Fibroblast of mammary gland (primary cell): ENCODE measurements at places on chromosomes 4 and X.

GRCh38 chr4:130632731-130633604 is 1537.0 kb downstream of the C4orf33 start:
- peak; percentile 5 for DNase-seq

GRCh38 chr4:38860788-38861424 is 4.3 kb upstream of the TLR6 start:
- DNase-seq = peak; percentile 51

- DNase-seq = peak; percentile 94
Measured at GRCh38 chrX:10240918-10241317, 84.1 kb downstream of the CLCN4 start.

DNA sequence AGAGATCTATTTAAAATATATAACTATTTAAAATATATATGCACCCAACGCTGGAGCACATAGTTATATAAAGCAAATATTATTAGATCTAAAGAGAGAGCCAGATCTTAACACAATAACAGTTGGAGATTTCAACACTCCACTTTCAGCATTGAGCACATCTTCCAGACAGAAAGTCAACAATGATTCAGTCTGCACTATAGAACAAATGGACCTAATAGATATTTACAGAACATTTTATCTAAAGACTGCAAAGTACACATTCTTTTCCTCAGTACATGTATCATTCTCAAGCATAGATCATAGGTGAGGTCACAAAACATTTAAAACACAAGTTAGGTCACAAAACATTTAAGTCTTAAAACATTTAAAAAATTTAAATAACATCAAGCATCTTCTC is 36.4 kb downstream of the NLRP2B start:
- DNase-seq = no peak

- peak; percentile 7 for DNase-seq
Measured at GRCh38 chr4:156734965-156735895, 236.4 kb downstream of the PDGFC start.

DNA sequence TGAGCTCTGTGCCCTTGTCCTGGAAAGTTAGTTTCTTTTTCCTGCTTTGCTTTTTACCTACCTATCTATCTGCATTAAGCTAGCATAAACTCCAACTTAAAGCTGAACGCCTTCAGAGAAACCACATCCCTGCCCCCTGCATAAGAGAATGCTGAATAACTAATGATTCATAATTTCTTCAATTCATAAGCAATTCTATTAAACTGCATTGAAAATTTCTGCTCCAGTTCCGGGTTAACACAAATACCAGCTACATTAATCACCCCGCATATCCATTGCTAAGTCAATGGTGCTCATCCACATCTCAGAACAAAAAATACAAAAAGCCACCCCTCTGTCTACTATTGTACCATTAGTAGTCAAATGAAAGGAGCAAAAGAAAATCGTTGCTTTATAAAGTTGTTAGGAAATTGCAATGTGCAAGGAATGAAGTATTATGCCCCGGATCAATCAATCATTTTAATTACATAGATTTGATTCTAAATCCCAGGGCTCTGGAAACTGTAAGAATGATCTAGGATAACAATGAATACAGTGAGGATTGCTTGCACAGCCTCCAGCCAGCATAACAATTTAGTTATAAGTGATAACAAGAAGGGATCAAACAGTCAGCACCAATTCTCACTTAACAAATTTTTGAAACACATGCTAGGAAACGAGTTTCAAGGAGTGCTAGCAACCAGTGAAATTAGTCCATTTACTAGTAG is 106.8 kb downstream of the ELOVL6 start:
- peak; percentile 81 for DNase-seq

GRCh38 chrX:44951572-44952067 is 78.6 kb downstream of the KDM6A start:
- DNase-seq = no peak

DNA sequence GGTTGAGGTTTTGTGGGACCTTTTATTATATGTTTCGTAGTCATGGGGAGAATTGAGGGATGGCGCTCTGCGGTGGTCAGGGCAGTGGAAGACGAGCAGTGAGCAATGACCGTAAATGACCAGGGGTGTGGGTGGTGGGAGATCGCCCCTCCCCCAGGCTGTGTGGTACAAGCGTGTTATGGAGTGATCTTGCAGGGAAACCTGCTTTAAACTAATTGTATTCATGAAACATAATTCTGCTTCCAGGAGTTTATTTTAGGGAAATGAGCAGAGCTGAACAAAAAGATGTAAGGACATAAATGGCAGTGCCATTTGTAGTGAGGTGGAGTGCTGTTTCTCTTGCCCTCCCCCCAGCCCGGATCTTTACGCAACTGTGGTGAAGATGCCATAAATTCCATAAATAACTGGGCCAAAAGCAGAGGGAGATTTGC is 20.2 kb downstream of the GYG2 start:
- DNase-seq = peak; percentile 23

- DNase-seq = no peak
Measured at GRCh38 chr4:107740381-107740780, 20.3 kb upstream of the PAPSS1 start.

DNA sequence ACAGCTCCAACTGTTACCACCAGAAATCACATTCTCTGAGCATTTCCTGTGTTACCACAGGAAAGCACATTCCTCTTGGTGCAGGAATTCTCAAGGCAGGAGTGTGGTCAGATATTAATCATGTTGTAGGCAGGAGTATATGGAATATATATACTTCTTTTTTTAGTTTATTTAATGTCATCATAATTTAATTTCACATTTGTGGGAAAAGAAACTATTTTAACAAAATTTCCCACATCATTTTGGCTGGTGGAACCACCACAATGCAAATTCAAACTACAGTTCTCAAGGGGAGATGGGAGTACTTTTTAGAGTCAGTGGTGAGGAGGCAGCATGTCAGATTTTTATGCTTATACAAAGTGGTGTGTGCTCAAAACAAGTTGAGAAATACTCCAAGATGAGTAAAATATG is 139.0 kb downstream of the ATP10D start:
- DNase-seq = no peak

- DNase-seq = peak; percentile 15
Measured at GRCh38 chr4:66688674-66689073, 856.6 kb downstream of the CENPC start.

GRCh38 chr4:20095805-20096541 is 155.7 kb upstream of the SLIT2 start:
- DNase-seq = no peak

- DNase-seq = no peak
Measured at GRCh38 chr4:122842984-122843531, 16.4 kb downstream of the FGF2 start.

DNA sequence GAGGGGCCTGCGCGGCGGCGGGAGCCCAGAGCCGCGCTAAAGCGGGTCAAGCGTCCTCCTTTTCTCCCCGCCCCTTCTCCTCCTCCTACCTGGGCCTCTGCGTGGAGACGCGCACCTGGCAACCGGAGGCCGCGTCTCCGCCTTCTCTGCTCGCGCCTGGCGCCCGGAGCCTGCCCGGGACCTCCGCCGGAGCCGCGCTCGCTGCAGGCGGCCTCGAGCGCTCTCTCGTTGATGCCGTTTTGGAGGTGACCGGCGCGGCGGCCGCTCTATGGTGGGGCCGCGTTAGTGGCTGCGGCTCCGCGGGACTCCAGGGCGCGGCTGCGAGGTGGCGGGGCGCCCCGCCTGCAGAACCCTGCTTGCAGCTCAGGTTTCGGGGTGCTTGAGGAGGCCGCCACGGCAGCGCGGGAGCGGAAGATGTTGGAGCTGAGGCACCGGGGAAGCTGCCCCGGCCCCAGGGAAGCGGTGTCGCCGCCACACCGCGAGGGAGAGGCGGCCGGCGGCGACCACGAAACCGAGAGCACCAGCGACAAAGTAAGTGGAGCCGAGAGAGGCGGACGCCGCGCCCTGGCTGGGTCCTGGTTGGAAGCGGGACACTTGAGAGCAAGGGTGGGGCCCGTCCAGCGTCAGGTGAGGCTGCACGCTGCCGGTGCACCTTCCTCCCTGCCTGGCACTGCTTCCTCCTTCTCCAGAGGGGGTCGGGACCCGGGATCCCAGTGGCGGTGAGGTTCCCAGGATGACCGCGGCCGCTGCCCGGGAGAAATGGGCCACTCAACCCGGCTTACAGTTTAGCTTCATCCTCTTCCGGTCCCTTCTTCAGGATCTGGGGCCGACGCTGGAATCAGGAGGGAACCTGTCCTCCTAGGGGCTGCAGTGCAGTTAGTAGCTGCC is at the start of gene CDS1:
Gene CDS1, plus strand, starts transcription at position 140 of the 888 bp plus-strand sequence. Its CDS starts 275 bp downstream, at position 415.
- no peak for DNase-seq

DNA sequence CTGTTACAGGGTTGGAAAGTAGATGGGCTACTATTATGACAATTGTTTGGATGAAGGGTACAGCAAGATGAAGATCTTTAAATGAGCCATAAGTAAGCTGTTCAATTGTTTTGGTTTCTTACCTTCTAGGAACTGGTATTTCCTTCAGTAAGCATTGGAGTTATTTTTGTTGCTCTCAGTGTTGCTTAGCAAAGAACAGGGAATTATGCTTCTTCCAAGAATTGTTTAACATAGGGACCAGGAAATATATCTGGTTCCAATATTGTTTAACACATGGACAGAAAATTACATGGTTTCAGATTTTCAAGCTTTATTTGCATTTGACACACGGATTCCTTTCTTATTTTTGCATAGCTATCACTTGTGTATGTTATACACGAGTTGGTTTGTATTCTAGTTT is 1999.0 kb downstream of the ARAP2 start:
- no peak for DNase-seq

- DNase-seq = peak; percentile 0
Measured at GRCh38 chr4:116180157-116180601, 905.2 kb downstream of the TRAM1L1 start.

DNA sequence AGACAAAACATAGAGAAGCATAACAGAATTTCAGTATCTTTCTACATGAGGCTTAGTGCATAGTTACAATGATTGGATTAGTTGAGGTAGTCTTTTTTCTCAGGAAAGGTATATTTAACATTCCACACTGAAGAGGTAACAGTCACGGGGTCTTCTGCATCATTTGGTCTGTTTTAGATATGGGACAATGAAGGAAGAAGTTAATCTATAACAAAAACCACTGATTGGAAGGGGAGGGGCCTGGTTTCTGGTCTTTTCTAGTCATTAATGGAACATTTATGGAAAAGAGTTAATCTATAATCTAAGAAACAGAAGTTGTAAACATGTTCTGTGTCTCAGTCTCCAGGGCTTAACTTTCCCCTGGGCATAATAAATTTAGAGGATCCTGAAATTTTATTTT is 37.3 kb upstream of the HPSE start:
- DNase-seq = no peak

GRCh38 chrX:43840265-43840664 is 42.0 kb downstream of the MAOB start:
- no peak for DNase-seq

DNA sequence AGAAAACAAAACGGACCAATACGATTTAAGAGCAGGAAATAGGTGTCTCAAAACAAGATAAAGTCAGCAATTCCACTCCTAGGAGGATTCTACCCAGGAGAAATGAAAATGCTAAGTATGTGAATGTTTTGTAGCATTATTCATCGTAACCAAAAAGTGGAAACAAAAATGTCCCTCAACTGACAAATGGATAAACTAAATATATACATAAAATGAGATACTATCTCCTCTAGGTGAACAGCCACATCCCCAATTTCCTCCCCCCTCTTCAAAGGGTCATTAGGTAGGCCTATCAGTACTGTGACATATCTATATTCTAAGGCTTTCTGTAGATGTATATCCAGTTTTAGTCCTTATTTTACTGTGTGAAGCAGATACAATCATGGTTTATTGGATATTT is 18.0 kb downstream of the DDX3X start:
- DNase-seq = no peak

GRCh38 chr4:38275331-38276100 is 315.3 kb downstream of the PTTG2 start:
- DNase-seq = no peak

- no peak for DNase-seq
Measured at GRCh38 chrX:38975368-38975942, 174.2 kb downstream of the MID1IP1 start.

DNA sequence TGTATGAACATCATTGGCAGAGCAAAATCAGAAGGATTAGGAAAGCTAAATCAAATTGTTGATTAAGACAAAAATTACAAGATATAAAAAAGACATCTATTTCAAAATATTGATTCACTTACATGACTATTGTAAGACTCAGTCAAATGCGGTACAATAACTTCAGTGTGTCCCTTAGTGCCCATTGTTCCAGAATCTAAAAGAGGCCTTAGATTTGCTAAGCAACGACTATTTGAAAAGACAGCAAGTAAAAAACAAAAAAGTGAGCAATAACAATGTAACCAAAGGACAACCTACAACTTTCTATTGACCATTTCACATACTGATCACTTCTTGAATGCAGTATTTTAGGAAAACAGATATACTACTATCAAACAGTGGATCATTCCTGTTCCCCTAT is 65.6 kb downstream of the UBA6 start:
- DNase-seq = no peak

DNA sequence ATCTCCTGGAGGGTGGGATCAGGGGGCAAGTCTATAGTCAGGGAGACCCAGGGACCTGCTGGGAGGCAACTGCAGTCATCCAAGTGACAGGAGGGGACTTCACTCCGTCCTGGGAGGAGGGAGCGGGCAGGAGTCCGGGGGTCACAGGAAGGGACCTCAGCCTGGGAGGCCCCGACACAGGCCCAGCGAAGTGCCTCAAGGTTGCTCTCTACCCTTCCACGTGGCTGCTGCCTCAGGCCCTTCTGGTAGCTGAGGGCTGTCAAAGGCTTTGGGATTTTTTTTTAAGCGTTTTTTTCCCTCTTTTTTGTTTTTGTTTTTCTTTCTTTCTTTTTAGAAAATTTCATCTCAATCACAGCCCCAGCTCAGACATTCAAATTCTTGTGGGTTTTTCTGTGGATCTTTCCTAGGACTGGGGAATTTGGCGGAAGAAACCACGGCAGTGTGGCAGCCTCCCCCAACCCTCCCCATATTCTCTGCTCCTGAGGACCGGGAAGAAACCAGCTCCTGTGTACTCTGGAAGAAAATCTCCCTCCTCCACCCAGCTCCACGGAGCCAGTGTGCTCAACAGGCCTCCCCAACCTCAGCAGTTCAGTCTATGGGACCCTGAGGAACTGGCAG is 1.4 kb upstream of the HAUS7 start:
- no peak for DNase-seq

DNA sequence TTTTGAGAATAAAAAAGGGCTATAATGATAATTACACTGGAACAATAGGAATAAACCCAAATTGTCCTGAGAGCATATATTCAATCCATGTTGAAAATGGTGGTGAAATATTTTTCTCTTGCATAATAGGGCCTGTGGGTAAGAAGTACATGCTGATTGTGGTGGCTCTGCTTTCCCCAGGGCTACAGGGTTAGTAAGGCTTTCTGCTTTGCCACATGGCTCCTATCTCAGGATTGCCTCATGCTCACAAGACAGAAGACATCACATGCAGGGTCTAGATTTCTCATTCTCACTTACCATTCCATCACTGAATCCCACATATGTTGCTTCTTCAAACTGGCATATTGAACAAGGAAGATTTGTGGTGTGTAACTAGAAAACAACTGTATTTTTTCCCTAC is 12.4 kb upstream of the VEGFC start:
- peak; percentile 81 for DNase-seq

- DNase-seq = no peak
Measured at GRCh38 chrX:34426334-34426733, 230.8 kb downstream of the TMEM47 start.
